ENCODE measurements at places on chromosomes 6 and 20. TPM values are rescaled to one million over a fixed set of nuclear protein-coding genes. Genes with fewer than 3 reads are reported as not detected.

GRCh38 chr6:105015482-105015881 is 58.6 kb downstream of the LIN28B start:
- no peak overlapping the region for H3K4me3 ChIP-seq
- no peak overlapping the region for H3K27ac ChIP-seq
- H3K27me3 ChIP-seq, result peaks cover 3% of the 10 kb centered on the region
- DNase-seq, result no peak
- H3K4me1 ChIP-seq, result no peaks in the 10 kb centered on the region

DNA sequence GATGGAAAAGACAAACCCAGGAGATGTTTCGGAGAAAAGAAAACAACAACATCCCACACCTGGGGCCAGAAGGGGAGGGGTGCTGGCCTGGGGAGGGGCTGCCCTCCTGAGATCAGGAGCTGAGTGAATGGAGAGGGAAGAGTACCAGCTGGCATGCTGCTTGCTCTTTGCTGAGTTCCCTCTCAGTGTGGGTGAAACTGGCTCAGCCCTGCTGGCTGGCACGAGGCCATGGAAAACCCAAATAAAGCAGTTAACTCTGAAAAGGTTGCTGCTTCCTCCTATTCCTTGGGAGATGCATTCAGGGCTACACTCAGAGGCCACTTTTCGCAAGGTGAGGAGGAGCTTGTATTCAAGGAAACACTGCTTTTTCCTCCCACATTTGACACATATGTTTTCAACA is 8.0 kb upstream of the KCNK16 start:
- no peaks in the 10 kb centered on the region for H3K36me3 ChIP-seq
- H3K27me3 ChIP-seq, result peaks cover 4% of the 10 kb centered on the region
- H3K4me3 ChIP-seq, result no peak overlapping the region
- no peak overlapping the region for H3K27ac ChIP-seq
- H3K4me1 ChIP-seq, result no peaks in the 10 kb centered on the region

DNA sequence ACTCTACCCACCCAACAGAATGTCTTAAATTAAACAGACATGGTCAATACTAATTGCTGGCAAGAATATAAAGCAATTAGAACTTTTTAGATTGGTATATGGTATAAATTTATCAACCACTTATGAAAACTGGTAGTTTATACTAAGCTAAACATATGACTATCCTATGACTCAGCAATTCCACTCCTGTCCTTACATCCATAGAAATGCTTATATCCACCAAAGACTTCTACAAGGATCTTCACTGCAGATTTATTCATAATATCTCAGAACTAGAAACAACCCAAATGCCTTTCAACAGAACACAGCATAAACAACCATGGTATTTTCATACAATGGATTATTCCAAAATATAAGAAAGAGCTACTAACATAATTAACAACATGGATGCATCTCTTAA is 4.6 kb downstream of the ZNF184 start:
- no peak overlapping the region for H3K4me3 ChIP-seq
- no peaks in the 10 kb centered on the region for H3K27me3 ChIP-seq
- H3K27ac ChIP-seq, result no peak overlapping the region

DNA sequence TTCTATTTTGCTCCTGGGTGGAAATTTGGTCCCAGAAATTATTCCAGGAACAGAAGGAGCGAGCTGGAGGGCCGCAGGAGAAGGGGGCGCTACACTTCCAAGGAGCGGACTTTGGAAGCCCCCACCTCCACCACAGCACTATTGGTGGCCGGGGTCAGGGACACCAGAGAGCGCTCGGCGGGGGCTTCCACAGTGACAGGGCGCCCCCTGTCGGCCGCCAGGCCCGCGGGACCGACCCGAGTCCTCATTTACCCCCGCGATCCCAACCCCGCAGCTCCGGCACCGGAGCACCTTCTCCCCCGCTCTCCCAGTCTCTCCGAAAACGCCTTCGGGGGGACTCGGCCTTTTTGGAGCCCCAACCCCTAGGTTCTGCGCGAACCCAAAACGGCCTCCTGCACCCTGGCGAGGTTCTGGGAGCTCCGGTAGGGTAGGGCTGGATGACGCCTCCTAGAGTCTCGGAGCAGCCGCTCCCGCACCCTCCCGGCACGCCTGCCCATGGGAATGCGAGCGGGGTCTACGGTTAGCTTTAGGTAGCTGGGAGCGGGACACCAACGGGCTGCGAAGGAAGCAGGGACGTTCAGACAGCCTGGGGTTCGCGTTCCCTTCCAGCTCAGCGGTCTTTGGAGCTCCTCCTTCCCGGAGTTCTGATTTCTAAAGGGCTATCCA is 2.4 kb upstream of the FOXA2 start:
- H3K36me3 ChIP-seq, result peaks cover 2% of the 10 kb centered on the region
- no peak overlapping the region for H3K27ac ChIP-seq

DNA sequence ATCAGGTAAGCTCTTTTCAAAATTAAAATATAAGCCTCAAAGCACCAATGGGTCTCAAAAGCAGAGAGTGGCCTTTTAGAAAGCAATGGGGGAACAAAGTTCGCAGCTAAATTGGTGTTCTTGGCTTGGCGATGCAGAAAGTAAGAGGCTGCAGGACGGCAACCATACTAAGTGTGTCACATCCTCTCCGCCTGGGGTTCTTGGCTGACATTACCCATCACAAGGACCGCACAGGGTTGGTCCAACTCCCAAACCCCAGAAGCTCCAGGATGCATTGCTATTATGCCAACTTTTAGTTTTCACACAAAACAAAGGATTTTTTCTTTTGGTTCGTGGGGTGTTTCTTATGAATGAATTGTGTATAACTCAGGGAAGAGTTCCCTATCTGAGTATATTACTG is 124.8 kb downstream of the PRKN start:
- no peaks in the 10 kb centered on the region for H3K36me3 ChIP-seq
- no peak for DNase-seq
- no peaks in the 10 kb centered on the region for H3K27me3 ChIP-seq
- no peaks in the 10 kb centered on the region for H3K4me1 ChIP-seq

The PDYN gene
- total RNA-seq, result not detected

The NDRG3 gene
- total RNA-seq, result 21.9 TPM

The LHFPL5 gene
- total RNA-seq, result not detected

The CD93 gene
- total RNA-seq, result 1.2 TPM

The PI3 gene
- total RNA-seq, result not detected

The PRSS16 gene
- total RNA-seq, result 0.98 TPM

Measured in activated T-helper 1 cell treated with anti-CD3 and anti-CD28 coated beads, Interleukin-12 subunit alpha, Interleukin-12 subunit beta, Interleukin-2, Interleukin-4 antibody, amounts not matched to agents 30 ng/mL and 10 ng/mL and 1 ng/mL, durations not matched to agents 14 hours and 24 hours and 36 hours (primary cell).